Stimulated activated CD8-positive, alpha-beta memory T cell treated with anti-CD3 and anti-CD28 coated beads, Interleukin-7, amount 100 ng/mL, for 1 hour (primary cell): ENCODE measurements at places on chromosomes 5 and 9.

DNA sequence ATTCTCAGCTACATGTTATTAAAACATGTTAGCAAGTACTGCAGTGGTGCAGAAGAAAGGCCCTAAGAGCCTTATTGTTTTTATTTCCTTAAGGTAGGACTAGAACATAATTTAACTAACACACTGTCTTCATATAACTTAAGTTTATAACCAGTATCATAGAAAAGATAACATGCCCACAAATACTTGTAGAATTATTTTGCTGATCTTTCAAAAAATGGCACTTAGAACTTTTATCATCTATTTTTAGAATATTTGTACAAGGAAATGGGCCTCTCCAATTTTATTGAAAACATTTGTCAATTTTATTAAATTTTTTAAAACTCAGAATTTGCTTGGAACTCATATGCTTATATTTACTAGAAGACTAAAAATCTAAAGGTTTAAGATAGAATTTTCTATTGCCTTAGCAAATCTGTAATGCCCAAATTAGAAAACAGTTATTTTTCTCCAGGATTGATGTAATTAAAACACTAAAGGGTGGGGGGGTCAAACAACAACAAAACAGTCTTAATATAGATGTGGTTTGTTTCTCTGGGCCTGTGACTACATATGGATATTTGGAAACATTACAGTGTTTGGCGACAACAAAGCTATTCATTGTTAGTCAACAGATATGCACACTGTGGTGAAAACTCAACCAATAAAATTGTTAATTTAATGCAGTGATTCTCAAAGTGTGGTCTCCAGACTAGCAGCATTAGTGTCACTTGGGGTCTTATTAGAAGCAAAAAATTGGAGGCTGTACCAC, 360.4 kb downstream of the PDE4D start:
- DNase-seq = no peak

DNA sequence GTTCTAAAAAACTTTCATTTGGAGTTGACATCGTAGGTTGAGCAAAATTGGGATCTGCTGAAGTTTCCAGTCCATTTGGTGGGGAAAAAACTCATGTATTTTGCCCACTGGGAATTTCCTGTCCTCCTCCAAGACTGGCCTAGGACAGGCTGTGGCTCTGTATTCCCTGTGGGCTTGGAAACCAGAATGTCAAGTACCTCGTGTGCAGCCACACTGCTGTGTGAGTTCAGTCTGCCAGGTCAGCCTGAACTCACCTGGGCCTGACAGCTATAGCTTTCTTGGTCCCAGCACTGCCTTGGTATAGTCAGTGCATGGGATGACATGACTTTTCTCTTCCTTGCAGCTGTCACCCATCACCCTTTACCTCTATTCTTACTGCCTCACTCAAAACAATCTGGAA, 35.0 kb upstream of the KLF9 start:
- no peak for DNase-seq

DNA sequence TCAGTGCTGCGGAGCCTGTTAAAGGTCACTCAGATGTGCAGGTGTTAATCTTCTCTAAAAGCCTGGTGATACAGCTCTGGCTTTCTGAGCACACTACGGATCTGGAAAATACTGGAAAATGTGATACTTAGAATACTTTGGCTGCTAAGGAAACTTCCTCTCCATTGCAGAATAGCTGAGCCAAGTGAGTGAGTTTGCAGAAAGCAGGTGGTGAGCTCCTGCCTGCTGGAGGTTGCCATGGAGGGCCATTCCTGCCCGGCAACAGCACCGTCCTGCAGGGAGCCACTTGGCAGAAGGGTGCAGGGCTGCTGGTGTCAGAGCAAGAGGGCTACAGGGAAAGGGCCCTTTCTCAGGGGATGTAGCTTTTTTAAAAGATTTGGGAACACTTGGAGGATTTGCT, 40.7 kb downstream of the SECISBP2 start:
- no peak for DNase-seq

DNA sequence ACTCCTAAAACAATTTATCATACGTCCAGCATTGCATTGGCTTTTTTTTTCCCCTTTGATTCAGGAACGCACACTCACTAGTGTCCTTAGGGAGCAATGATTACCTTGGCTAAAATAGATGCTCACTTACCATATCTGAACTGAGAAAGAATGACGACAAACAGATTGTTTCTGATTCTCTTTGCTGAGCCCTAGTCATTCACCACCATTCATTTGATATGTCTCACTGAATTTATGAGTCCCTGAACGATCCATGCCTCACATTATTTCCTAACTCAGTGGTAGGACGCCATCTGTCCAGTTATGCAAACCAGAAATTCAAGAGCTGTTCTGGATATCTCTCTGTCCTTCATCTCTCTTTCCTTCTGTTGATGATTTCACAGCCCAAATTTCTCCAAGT, 39.3 kb upstream of the DAB2 start:
- DNase-seq = no peak

GRCh38 chr5:40689438-40689837, 9.7 kb downstream of the PTGER4 start:
- no peak for DNase-seq

DNA sequence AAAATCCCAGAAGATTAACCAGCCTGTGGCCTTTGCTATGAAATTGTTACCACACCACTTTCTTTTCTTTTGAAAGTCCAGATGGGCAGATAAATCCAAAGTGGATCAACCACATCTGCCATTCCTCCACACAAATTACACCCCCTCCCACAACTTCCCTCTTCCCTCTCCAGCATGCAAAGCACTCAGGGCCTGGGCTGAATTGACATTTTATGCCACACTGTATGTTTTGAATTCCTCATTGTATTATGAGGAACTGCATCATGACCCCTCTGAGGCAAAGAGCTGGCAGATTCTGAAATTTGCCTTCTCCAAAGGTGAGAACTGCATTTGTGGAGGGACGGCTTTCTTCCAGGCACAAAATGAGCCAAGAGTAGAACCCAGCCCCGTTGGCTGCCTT, 589.2 kb upstream of the KLF4 start:
- DNase-seq = no peak

DNA sequence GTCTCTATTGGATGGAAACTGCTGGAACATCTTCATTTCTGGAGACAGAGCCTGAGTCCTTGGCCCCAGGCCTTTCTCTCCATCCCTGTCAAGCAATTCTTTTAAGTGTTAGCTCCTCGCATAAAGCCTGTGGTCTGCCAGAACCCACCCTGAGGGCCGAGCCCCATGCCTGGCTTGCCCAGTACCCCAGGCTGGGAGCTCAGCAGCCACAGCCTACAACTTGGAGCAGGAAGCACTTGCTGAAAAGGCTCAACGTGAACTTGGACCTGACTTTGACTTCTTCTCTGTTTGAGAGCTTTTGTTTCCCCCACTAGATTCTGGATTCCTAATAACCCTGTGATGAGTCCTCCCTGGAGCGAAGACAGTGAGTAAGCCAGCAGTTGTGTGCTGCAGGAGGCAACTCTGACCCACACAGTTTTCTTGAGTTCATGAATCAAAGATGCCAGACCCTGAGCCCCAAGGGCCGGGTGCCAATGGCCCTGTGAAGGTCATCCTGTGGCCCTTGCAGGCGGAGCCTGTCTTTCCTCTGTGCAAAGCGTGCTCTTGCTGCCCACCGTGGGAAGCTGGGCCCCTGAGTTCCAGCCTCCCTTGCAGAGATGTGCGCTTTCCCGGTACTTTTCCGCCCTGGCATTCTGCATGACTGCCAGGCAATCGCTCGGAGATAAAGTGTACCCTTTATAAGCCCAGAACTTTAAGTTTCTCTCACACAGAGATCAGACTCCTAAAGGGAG, 64.3 kb upstream of the RUFY1 start:
- no peak for DNase-seq

GRCh38 chr9:137234758-137235423, 4.2 kb downstream of the SLC34A3 start:
- no peak for DNase-seq

DNA sequence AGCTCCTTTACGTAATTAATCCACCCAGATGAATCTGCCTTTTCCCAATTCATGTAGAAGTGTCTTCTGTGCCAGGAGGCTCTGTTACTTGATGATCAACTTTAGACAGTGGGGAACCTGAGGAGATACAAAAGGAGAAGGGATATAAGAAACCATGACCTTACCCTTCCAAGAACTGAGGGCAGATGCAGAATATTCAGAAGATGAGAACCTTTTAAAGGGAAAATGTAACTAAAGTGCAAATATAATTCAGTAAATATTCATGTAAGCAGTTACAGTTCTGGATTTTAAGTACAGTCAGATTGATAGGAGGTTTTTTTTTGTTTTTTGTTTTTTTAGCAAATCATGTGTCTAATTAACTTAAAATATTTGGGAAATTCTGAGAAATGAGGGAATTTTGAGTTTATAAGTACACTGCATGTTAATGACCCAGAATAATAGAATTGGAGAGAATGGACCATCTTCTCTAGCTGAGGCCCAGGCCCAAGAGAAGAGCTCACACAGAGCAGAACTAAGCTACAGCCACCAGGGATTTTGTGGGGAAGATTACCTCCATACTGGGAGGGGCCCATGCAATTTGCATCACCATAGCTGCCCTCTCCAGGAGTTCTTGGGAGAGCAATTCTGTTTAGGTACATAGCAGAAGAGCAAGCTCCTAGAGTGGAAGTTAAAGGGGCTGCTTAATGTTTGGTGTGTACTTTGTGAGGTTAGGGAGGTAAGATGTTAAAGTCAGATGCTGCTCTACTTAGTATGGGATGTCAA, 61.5 kb downstream of the SV2C start:
- no peak for DNase-seq

DNA sequence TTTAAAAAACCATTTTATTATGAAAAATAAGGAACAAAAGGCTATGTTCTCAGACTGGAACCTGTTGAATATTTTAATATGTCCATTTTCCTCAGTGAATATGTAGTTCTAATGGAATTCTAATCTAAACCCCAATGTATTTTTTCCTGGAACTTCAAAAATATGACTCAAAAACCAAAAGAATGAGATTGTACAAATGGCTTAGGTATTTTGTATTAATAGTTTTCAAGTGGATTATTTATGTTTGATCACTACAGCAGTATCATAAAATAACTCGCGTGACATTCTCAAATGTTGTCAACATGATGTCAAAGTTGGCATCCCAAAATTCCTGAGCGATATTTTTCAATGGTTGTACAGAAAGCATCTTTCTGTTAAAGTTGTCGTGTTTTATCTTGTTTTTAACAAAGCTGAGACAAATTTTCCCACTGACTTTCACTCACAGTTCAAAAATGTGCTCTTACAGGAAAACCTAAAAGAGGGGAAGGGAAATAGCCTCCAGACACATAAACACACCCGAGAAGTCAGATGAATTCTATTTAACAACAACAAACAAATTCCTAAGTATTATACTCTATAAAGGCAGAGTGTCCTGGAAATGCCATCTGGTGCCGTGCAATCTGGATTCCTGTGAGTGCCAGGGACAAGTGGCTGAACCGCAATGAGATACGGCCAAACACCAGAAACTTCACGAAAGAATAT, 68.1 kb upstream of the TAS2R1 start:
- no peak for DNase-seq

- DNase-seq = no peak
Measured at GRCh38 chr9:37197158-37198038, 77.0 kb downstream of the ZCCHC7 start.

- no peak for DNase-seq
Measured at GRCh38 chr5:157574456-157575380, 857 bp downstream of the ADAM19 start.

GRCh38 chr5:98999631-99000030, 70.8 kb upstream of the CHD1 start:
- no peak for DNase-seq

- DNase-seq = peak; percentile 8
Measured at GRCh38 chr9:72362680-72363139, 2.3 kb downstream of the ZFAND5 start.

DNA sequence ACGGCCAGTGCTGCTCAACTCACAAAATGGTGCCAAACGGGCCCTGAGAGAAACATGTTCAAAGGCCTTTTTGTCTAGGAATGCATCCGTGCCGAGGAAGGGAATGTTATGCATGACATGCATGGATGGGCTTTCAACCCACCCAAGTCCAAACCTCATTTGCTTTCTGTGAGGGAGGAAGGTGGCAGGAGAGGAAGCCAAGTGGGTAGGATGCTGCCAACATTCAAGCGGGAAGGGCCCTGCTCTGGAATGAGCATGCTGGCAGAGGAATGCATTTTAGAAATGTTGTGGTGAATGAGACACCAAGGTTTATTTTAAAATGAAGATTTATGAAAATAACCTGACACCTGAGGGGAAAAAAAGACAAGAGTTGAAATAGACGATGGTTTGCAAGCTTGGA, 479.1 kb downstream of the CCDC171 start:
- no peak for DNase-seq

- no peak for DNase-seq
Measured at GRCh38 chr5:59025734-59026133, 442.9 kb downstream of the RAB3C start.

- DNase-seq = no peak
Measured at GRCh38 chr5:66595756-66596635, at the start of gene MAST4. Gene MAST4 (plus strand): TSS chr5:66596393. CDS start chr5:66596656, 263 bp downstream.

DNA sequence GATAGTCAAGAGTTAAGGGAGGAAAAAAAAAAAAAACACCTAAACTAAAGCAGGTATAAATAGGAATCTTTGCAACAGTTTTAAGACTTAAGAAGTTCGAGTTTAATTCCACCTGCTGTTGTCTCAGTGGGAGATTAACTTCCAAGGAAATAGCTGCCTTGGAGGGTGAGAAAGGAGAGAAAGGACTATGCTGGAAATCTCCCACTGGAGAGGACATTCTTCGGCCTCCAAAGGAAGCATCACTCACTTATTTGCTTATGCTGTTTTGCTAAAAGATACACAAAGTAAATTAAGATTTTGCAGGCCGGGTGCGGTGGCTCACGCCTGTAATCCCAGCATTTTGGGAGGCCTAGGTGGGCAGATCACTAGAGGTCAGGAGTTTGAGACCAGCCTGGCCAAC, 317.9 kb upstream of the MPDZ start:
- no peak for DNase-seq

- DNase-seq = no peak
Measured at GRCh38 chr5:154756868-154757813, 2.0 kb downstream of the LARP1 start.

DNA sequence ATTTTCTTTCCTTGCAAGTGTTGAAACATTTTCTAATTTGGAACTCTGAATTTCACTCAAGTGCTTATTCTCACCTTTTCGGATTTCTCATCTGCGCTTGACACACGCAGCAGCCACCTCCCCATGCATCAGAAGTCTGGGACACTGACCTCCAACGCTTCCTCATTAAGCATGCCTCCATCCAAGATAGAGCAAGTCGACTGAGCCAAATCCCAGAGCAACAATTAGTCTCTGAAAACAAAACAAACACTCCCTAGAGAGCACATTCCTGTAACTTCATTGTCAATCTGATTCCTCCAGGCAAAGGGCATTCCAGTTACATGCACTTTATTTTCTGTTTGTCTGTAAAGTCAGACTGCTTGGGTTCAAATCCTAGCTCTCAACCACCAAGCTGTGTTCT, 5.7 kb downstream of the CD180 start:
- no peak for DNase-seq

DNA sequence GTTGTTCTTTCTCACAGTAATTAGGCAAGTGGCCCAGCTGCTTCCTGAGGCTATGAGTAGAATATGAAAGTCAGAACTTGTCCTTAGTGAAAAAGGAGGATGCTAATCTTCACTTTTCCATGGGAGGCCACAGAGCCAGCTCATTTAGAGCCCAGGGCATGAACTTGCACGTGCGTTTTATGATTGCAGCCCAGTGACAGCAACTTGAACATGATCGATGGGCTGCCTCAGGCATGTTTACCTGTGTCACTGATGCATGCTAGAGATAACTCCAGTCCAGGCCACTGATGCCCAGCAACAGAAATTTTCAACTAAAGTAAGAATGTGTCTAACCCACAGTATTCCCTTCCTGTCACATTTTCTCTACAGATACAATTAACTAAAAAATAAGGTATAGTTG, 179.3 kb downstream of the CTNND2 start:
- DNase-seq = no peak

- DNase-seq = no peak
Measured at GRCh38 chr5:62627121-62627520, 48.5 kb downstream of the LRRC70 start.
